CD4-positive, alpha-beta T cell treated with Interleukin-4 for 4 hours (primary cell): ENCODE measurements at places on chromosomes 12 and 14.
A peak's percentile ranks its signal among the peaks of the same experiment; 100 is the strongest.

DNA sequence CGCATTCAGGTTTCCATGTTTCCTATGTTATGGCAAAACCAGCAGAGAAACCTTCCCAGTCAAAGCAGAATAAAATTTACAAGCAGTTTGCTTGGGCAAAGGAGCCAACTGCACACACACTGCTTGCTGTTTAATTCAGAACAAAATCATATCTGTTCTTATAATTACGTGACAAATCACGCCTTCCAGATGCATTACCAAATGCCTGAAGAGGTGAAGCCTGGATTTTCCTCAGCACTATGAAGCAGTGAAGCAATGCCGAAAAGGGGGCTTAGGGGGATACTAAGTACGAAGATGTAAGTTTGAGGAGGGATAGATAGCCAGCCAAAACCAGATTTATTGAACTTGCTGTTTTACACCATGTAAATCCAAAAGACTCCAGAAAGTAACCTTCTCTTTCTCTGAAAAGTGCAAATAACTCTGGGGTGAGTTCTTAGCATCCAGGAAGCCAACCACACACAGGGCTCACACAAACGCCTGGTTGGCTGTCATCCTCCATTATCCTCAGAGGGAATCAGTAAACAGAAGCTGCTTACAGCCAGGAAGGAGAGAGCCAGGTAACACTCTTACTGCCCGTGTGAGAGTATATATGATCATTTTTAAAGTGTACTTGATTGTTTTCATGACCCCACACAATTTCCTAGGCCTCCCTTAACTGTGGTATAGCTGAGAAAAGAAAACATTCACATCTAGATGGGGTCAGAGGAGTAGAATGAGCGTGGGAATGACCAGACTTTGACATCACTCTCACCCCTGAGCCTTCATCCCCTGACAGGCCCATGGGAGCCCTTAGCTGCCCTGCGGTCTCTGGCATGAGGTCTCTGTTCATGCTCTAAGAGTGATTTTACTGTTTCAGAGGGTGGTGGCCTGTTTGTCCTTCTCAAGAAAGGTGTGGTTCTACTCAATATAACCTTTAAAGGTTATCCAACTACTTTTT is 442.5 kb downstream of the EGLN3 start:
- DNase-seq, result no peak

GRCh38 chr14:84825481-84826251 is 704.3 kb upstream of the FLRT2 start:
- no peak for DNase-seq

DNA sequence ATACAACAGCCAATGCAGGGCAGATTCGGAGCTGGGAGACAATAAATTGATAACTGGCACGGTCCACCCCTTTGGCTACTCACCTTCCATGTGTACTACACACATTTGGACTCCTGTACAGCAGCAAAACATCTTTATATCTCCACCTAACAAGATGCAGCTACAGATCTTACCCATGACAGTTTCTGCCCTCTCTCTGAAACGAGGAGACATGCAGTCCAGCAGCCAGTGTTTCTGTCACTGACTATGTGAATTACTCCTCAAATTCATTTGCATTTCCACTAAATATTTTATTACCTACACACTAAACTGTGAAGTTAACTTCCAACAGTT is 58.7 kb upstream of the BEGAIN start:
- no peak for DNase-seq

DNA sequence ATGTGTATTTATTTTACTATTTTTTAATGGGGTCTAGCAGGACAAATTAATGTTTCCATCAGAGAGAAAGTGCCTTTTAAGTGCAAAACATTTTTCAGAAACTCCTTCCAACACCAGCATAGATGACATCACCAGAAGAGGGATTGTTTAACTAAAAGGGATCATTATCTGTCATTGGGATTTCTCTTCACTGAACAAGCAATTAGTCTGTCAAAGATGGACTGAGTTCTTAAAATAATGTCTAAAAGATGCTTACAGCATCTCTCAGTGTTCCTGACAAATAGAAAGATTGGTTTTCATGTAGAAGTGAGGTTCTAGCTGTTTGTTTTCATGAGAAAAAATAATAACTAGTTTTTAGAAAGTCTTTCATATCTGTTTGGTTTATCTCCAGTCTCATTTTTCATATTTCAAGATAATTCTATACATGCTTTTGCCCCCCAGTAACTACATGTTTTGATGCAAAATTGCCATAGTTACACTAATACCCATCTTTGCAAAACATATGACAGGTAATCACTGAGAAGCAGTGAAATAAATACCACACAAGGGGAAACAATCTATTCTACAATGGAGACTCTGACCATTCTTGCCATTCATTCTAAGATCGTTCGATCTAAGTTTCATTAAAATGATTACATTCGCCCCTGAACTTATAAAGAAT is 850.3 kb downstream of the GALC start:
- no peak for DNase-seq

GRCh38 chr14:84541018-84541417 is 988.9 kb upstream of the FLRT2 start:
- no peak for DNase-seq

- DNase-seq, result no peak
Measured at GRCh38 chr14:87349921-87350320, 643.1 kb downstream of the GALC start.

- no peak for DNase-seq
Measured at GRCh38 chr12:122368361-122369073, 54.0 kb downstream of the CLIP1 start.

DNA sequence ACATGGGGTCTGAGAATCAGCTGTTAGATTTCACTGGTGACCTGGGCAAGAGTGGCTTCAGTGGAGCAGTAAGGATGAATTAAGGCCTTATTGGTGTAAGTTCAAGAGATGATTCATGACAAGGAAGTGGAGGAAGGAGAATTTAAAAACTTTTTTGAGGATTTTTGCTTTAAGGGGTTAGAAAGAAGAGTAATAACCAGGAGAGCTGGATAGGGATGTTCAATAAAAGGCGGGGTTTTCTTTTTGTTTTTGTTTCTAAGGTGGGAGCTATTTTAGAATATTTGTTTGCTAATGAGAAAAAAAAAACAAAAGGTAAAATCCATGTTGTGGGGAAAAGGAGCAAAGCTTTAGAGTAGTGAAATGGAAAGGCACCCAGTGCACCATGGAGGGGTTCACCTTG is 15.2 kb upstream of the TUBA1B start:
- DNase-seq, result no peak

GRCh38 chr12:89390802-89391673 is 38.7 kb upstream of the DUSP6 start:
- DNase-seq, result no peak

DNA sequence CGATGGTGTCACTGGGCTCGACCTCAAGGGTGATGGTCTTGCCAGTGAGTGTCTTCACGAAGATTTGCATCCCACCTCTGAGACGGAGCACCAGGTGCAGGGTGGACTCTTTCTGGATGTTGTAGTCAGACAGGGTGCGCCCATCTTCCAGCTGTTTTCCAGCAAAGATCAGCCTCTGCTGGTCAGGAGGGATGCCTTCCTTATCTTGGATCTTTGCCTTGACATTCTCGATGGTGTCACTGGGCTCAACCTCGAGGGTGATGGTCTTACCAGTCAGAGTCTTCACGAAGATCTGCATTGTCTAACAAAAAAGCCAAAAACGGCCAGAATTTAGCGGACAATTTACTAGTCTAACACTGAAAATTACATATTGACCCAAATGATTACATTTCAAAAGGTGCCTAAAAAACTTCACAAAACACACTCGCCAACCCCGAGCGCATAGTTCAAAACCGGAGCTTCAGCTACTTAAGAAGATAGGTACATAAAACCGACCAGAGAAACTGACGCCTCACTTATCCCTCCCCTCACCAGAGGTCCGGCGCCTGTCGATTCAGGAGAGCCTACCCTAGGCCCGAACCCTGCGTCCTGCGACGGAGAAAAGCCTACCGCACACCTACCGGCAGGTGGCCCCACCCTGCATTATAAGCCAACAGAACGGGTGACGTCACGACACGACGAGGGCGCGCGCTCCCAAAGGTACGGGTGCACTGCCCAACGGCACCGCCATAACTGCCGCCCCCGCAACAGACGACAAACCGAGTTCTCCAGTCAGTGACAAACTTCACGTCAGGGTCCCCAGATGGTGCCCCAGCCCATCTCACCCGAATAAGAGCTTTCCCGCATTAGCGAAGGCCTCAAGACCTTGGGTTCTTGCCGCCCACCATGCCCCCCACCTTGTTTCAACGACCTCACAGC is 717 bp downstream of the UBC start:
- DNase-seq, result peak; percentile 93

DNA sequence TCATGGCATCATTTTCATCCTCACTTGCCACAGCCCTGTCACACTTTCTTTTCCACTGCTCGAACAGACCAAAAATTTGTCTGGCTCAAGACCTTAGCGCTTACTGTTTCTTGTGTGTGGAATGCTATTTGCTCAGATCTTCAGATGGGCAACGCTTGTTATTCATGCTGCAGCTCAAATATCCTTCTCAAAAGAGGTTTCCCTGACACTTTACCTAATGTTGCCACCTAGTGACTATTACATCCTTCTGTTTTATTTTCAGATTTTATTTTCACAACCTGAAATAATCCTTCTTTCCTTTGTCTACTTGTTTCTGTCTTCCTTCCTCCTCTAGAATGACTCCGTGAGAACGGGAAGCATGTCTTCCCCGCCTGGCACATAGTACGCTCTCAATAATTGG is 5.6 kb downstream of the FBXO33 start:
- DNase-seq, result peak; percentile 17

DNA sequence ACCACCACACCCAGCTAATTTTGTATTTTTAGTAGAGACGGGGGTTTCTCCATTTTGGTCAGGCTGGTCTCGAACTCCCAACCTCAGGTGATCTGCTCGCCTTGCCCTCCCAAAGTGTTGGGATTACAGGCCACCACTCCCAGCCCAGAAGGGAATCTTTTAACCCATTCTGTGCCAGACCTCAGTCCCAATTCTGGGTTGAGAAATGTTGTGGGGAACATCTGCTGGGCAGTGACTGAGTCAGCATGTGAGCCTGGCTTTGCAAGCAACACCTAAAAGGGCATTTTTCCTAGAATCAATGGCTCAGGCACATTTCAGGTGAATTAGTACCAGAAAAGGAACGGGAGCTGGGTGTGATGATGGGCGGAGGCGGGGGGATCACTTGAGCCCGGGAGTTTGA is 7.6 kb upstream of the SPATS2 start:
- no peak for DNase-seq

GRCh38 chr14:81382517-81383225 is 17.5 kb downstream of the STON2 start:
- no peak for DNase-seq

DNA sequence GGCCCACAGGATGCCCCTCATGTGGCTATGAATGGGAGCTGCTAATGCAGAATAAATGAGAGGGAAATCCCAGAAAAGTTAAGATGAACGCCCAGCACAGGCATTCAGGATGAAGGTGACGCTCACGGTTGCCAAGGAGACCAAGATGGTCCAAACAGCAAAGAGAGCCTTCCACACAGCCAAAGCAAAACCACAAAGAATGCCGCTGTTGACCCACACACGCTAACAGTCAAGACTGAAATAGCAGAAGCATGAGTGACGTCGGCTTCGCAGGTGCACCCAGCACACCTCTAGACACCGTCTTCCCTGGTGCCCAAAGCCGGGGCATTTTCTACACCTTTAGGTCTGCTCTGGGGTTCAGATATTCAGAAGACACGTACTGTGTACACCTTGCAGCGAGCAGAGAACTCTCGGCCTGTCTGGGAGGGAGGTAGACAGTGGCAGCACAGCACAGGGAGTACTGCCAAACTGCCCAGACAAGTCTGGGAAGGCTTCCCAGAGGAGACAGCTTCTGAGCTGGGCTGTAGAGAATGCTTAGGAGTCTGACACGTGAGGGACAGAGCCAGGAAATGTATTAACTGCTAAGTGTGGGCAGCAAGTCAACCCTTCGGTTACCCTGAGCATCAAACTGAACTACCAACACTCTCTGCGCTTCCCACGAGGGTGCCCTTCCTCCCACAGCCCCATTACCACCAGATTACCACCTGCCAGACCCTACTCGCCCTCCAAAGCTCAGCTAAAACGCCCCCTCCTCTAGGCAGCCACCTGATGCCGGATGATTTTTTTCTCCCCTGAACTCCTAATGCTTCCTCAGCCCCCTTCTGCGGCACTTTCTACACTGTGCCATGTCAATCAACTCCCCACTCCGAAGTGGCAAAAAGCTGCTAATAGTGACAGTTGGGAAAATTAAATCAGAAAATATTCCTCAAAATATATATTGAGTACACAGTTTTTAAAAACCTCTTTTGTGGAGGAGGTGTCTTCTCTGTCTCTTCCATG is 50.1 kb downstream of the CCDC88C start:
- DNase-seq, result peak; percentile 88
